ENCODE measurements at places on chromosomes 1 and 21. TPM values are rescaled to one million over a fixed set of nuclear protein-coding genes. Genes with fewer than 3 reads are reported as not detected.

Gene UBL4B
- not detected for total RNA-seq

Gene CDCA8
- total RNA-seq: 65.8 TPM

DNA sequence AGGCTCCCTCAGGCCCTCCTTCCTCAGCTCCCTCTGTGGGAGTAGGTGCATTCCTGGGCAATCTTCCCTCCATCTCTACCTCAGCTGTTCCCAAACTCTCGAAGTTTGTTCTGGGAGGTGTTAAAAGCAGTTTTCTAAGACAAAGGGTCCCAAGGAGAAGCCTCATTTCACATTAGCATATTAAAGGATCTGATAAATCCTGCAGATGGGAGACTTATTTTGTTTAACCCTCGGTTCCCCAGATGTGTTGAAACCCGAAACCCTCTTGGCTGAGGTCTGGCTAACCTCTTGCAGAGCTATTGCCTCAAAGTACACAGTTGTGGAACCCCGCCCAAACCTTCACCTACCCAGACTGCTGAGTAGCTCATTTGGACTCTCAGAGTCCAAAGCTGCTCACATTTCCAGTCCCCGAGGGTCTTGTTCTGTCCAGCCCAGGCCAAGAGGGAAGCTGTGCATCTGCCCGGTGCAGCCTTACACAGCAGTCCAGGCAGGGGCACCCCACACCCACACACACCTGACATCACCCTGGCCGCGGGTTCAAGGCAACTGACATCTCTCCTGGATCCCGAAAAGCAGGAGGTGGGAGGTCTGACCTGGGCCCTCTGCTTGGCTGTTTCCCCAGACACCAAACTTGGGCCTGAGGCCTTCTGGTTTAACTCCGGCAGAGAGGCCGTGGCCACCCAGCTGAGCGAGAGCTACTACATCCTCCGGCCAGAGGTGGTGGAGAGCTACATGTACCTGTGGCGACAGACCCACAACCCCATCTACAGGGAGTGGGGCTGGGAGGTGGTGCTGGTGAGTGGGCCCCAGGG lies 19.5 kb upstream of the SELENON start:
- no peak overlapping the region for H3K27ac ChIP-seq
- no peaks in the 10 kb centered on the region for H3K36me3 ChIP-seq
- DNase-seq: no peak
- no peak overlapping the region for H3K4me3 ChIP-seq
- H3K4me1 ChIP-seq: peaks cover 15% of the 10 kb centered on the region

DNA sequence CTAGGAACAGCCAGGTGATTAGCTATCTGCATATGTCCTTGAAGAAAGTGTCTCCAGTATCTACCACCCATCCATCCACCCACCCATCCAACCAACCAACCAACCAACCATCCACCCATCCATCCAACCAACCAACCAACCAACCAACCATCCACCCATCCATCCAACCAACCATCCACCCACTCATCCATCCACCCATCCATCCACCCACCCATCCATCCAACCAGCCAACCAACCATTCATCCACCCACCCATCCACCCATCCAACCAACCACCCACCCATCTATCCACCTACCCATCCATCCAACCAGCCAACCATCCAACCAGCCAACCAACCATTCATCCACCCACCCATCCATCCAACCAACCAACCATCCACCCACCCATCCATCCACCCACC lies 12.1 kb downstream of the C21orf58 start:
- no peaks in the 10 kb centered on the region for H3K27me3 ChIP-seq
- no peaks in the 10 kb centered on the region for H3K4me1 ChIP-seq
- H3K27ac ChIP-seq: no peak overlapping the region
- H3K4me3 ChIP-seq: no peak overlapping the region

DNA sequence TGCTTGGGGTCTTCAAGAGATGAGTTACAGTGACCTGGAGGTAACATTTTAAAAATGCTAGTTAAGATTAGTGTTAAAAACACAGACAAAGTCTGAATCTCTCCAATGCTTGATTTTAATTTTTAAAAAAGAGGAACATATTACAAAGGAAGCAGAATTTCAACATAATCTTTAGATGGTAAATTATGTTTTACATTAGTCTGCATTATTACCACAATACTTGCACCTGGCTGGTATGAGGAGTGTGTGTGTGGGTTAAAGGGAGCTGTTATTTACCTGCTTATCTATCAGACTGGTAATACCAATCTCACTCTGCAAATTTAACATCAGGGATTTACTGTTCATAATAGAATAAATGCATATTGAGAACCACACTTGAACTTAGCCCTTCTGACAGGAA lies 10.3 kb upstream of the KCNJ15 start:
- no peak for DNase-seq
- H3K27me3 ChIP-seq: peaks cover 27% of the 10 kb centered on the region
- no peaks in the 10 kb centered on the region for H3K36me3 ChIP-seq
- H3K27ac ChIP-seq: no peak overlapping the region
- no peak overlapping the region for H3K4me3 ChIP-seq

DNA sequence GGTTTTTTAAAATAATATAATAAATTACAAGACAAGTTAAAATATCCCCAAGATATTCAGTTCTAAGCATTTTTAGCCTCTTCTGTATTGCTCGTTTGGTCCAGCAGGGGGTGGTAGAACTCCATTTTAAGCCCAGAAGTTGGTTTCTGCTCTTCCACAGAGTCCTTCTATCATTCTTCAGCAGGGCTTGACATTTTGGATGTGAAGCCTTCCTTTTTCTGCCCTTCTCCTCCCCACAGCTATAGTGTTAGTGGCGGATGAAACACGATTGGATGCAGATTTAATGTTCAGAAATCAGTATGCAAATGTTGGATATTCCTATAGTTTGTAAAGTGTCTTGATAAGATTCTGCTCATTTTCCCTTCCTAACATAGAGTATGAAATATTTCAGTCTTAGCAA lies 1.4 kb downstream of the NCAM2 start:
- no peak overlapping the region for H3K27ac ChIP-seq
- no peak overlapping the region for H3K4me3 ChIP-seq
- peaks cover 17% of the 10 kb centered on the region for H3K27me3 ChIP-seq
- no peaks in the 10 kb centered on the region for H3K36me3 ChIP-seq
- DNase-seq: peak; percentile 8
